ENCODE measurements at places on chromosomes 2 and 18. TPM values are rescaled to one million over a fixed set of nuclear protein-coding genes. Genes with fewer than 3 reads are reported as not detected.

UGT1A4 gene
- not detected for total RNA-seq

AKAIN1 gene
- total RNA-seq, result not detected

RIF1 gene
- total RNA-seq, result 48.1 TPM

SOX11 gene
- total RNA-seq, result 0.05 TPM

C1GALT1C1L gene
- 1.1 TPM for total RNA-seq

REG3A gene
- total RNA-seq, result not detected

CTAGE1 gene
- total RNA-seq, result 0.11 TPM

NAT8 gene
- total RNA-seq, result not detected

- no peak for DNase-seq
- H3K4me3 ChIP-seq, result no peak overlapping the region
- no peaks in the 10 kb centered on the region for H3K36me3 ChIP-seq
- no peaks in the 10 kb centered on the region for H3K4me1 ChIP-seq
These were observed 75.4 kb downstream of the CD8B2 start for GRCh38 chr2:106562268-106563186.

GRCh38 chr2:137298377-137298776 lies 533.0 kb downstream of the THSD7B start:
- no peak for DNase-seq
- H3K27ac ChIP-seq, result no peak overlapping the region
- H3K27me3 ChIP-seq, result no peaks in the 10 kb centered on the region
- no peaks in the 10 kb centered on the region for H3K36me3 ChIP-seq

DNA sequence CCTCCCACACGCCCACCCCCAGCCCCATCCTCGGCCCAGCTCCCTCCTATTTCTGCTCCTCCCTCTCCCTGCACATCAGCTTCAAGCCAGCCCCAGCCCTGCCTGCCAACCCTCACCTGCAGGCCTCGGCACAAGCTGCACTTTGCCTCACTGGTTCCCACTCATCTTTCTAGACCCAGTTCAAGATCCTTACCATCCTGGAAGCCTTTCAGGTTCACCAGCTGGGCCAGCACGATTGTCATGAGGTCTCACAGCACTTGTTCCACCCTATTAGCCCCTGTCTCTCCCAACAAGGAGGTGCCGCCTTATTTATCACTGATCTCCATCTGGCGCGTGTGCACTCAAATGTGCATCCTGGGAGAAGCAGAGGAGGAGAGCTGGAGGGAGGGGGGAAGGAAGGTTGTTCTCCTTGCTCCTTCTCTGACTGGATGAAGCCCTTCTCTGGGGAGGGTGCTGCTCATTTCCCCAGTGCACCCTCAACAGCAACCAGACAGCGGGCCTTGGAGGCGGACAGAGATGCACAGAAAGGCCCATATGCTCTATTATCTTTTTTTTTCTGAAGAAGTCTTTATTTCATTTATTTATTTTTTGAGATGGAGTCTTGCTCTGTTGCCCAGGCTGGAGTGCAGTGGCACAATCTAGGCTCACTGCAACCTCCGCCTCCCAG lies 15.5 kb upstream of the BIN1 start:
- no peaks in the 10 kb centered on the region for H3K4me1 ChIP-seq
- no peak overlapping the region for H3K4me3 ChIP-seq
- DNase-seq, result peak; percentile 25
- no peaks in the 10 kb centered on the region for H3K27me3 ChIP-seq

DNA sequence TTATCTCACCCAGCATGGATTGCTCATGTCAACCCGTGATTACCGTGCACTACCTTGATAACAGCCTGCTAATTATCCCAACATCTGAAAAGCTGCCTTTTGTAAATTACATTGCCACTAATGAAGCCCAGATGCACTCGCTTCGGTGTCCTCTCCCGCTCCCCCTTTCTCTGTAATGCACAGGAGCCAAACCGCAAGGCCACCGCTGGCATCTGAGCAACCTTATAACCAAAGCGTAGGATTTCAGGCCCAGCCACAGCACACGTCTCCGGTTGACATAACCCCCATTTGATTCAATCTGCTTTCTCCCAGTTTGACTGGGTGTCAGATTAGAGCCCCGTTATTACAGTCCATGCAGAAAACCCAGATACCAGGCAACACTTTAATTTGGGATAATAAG lies 341.2 kb downstream of the ALK start:
- DNase-seq, result no peak
- H3K27ac ChIP-seq, result no peak overlapping the region
- H3K27me3 ChIP-seq, result no peaks in the 10 kb centered on the region
- H3K4me1 ChIP-seq, result no peaks in the 10 kb centered on the region
- H3K36me3 ChIP-seq, result no peaks in the 10 kb centered on the region
- H3K4me3 ChIP-seq, result no peak overlapping the region

DNA sequence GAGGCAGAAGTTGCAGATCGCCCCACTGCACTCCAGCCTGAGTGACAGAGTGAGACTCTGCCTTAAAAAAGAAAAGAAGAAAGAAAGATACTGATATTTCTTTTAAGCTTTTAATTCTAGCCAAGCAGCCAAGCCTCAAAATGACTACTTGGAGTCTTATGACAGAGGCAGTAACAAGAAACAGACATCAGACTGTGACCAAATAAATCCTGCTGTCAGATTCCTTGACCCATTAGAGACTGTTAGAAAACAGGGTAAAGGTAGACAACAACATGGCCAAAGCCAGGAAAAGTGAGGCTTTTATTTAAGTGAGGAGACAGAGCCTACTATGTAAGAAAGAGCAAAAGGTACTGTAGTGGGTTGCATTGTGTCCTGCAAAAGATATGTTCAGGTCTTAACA lies 83.4 kb upstream of the NARS1 start:
- no peak overlapping the region for H3K4me3 ChIP-seq
- DNase-seq, result no peak
- H3K36me3 ChIP-seq, result peaks cover 6% of the 10 kb centered on the region
- H3K27me3 ChIP-seq, result no peaks in the 10 kb centered on the region
- no peak overlapping the region for H3K27ac ChIP-seq

DNA sequence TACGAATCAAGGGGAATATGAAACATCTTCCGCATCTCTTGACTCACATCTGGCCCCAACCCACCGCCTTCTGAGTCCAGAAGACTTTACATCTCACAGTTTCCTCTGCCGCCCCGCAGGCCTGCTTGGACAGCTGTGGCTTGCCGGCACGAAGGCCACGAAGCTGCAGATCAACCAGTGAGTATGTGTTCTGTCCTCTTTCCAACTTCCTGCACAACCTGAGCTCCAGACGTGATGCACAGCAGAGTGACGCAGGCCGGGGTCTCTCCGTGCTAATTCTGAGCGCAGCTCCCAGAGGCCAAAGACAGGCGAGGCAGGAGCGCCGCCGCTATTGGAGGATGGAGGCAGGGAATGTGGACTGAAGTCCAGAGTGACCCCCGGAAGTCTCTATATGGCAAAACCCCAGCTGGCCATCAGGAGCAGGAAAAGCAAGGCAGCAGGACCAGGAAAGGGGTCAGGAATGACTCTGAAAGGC lies 93.5 kb downstream of the ZCCHC2 start:
- no peak overlapping the region for H3K4me3 ChIP-seq
- H3K27me3 ChIP-seq, result peaks cover 17% of the 10 kb centered on the region
- no peak for DNase-seq
- no peaks in the 10 kb centered on the region for H3K4me1 ChIP-seq
- no peak overlapping the region for H3K27ac ChIP-seq
- no peaks in the 10 kb centered on the region for H3K36me3 ChIP-seq

DNA sequence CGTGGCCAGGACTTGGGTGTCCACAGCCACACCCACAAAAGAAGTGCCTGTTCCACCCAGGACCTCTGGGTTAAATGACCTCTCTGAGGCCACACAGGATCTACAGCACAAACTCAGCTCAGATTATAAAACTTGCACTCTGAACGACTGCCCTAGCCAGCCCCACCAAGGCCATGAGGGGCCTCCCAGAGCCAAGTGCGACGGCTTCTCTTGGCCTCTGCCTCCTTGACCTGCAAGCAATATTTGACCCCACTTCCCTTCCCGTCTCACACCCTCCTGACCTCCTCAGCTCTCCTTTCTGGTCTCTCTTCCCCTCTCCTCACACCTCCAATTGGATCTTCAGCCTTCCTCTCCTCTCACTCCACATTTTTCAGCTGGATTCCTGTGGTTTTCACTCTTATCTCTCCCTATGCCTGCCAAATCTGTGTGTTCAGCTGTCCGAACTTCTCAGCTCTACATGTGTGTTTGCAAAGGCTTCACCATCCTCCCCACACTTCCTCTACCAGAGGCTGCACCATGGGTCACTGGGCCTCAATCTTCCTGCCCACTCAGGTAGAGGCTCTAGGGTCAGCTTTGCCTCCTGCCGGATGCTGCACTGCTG lies 25.3 kb upstream of the STEAP3 start:
- no peak overlapping the region for H3K4me3 ChIP-seq
- no peak overlapping the region for H3K27ac ChIP-seq
- no peaks in the 10 kb centered on the region for H3K27me3 ChIP-seq
- H3K36me3 ChIP-seq, result no peaks in the 10 kb centered on the region

DNA sequence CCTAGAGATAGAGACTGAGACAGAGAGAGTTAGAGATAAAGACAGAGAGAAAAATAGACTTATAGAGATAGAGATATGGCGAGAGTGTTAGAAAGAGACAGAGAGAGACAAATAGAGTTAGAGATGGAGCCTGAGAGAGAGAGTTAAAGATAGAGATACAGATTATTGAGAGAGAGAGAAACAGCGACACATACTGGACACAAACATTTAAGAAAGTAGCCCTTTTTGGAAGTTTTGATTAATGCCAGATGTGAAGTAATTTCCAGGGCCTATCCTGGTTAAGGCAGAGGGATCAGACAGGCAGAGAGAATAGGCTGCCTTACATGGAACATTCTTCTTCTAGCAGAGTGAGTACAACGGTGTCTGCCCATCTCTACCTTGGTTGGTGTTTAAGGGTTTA lies 311.6 kb upstream of the CDH7 start:
- H3K27me3 ChIP-seq, result no peaks in the 10 kb centered on the region
- no peaks in the 10 kb centered on the region for H3K4me1 ChIP-seq

DNA sequence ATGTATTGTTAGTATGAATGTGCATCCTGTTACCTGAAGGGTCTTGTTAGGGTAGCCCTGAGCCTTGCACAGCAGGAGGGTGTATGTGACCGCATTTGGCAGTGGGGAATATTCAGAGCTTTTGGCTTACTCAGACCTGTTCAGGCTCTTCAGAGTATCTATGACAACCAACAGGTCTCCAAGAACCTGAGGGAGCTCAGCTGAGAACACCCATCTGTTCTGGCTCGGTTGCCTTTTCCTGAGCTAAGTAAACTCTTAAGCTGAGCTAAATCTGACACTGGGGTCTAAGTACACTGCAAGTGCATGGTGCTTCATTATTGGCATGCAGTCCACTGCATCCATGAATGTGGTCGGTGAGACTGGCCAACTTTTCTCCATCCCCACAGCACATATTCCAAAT lies 92.4 kb upstream of the CHST9 start:
- no peaks in the 10 kb centered on the region for H3K4me1 ChIP-seq
- no peak for DNase-seq
- no peak overlapping the region for H3K4me3 ChIP-seq
- H3K27me3 ChIP-seq, result no peaks in the 10 kb centered on the region
- no peak overlapping the region for H3K27ac ChIP-seq

Measured in SJSA1 (cell line).